T-helper 17 cell (primary cell): ENCODE measurements at places on chromosomes 5 and 9.

DNA sequence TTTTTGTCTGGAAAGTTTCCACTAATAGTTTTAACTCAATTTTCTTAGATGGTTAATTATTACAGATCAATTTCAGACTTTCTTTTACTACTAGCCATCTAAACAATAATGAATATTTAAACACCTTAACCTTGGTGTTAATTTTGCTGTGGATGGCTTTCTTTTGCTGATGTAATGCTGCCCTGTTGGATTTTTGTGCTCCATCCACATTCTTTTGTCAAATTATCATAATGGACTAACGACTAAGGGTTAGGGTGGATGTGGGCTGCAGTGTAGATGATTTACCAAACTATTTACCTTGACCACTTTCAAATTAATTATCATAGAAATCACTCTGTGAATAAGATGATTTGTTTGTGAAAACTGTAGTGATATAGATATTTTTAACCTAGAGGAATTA is 15.6 kb upstream of the TMEM38B start:
- no peak for DNase-seq

DNA sequence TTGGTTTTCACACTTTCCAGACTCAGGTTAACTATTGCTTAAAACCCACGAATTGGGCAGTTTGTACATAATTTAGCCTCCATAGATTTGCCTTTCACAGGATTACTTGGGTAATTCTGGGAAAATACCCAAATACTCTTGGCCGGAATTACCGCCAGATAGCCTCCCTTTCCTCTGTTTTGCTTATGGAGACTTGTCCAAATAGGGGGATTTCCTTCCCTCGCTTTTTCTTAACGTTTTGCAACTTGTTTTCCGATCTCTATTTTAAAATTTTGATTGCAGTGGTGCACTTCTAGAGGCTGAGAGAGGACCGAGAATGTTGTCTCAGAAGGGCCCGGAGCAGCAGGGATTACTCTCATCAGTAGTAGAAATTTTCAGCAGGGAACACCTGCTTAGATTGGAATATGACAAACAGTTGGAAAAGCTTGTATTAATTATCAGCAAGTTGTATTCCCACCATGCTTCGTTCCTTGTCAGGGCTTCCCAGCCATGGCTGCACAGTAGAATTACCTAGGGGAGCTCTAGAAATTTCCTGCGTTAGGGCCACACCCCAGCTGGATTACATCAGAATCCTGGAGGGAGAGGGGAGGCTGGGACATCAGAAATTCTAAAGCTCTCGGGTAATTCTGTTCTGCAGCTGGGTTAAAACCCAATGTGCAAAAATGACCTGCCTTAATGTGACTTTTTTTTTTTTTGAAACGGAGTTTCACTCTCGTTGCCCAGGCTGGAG is 329.1 kb downstream of the SH3GL2 start:
- no peak for DNase-seq

- DNase-seq = peak; percentile 66
These were observed 14.1 kb downstream of the SEMA4D start for GRCh38 chr9:89483592-89484474.

- no peak for DNase-seq
These were observed 287.3 kb downstream of the EBF1 start for GRCh38 chr5:158812408-158812807.

GRCh38 chr5:177378884-177379883 is 5.0 kb upstream of the SLC34A1 start:
- DNase-seq = no peak

GRCh38 chr5:7845557-7845956 is 5.4 kb downstream of the CFAP90 start:
- DNase-seq = no peak

GRCh38 chr9:135302329-135303279 is 177.0 kb upstream of the PPP1R26 start:
- DNase-seq = no peak

DNA sequence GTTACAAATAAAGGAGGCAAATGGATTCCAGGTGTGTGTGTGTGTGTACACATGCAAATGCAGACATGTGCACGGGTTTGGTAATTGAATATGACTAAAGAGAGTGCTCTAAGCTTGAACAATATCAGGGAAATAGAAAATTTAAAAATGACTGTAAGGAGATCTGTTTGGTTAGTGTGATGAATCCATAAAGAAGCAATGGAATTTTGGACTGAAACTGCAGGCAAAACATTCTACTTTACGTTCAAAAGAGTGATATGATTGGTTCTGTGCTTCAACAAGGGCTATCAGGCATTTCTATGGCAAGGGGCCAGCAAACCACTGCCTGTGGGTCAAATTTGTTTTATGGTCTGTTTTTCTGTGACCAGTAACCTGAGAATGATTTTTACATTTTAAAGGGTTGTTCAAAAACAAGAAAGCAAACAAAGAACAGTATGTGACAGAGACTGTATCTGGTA is 332.8 kb upstream of the KLF9 start:
- DNase-seq = no peak

DNA sequence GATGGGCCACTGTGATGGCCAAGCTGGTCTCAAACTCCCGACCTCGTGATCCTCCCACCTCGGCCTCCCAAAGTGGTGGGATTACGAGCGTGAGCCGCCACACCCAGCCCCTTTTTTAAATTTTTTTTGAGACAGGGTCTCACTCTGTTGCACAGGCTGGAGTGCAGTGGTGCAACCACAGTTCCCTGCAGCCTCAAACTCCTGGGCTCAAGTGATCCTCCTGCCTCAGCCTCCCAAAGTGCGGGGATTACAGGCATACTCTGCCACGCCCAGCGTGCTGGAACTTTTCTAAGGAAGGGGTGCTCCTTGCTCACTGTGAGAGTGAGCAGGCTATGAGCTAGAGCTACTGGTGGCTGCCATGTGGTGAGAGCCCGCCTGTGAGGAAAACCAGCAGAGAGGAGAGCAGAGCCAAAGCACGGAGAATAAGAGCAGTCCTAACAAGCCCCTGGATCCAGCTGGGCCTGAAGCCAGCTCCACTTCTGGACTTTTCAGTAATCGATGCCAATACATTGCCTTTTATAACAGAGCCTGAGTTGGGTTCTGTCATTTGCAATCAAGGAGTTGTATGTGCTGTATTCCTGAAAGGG is 75.5 kb upstream of the UNC5A start:
- DNase-seq = no peak

DNA sequence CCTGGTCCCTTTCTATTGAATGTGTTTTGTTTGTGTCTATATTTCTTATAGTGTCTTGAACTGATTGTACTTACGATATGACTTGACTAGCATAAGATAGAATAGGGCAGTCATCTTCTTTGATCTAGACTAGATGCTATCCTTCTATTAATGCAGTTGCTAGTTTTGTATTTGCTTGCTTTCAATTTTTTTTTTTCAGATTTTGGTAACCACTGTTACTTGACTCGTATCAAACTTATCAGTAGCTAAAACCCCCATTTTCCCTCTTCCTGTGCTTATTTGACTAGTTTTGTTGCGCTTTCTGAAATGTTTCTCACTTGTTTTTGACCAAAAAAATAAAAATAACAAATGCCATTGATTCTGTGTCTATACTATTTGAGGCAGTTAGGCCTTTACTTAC is 69.0 kb upstream of the CDKN2B start:
- DNase-seq = no peak

DNA sequence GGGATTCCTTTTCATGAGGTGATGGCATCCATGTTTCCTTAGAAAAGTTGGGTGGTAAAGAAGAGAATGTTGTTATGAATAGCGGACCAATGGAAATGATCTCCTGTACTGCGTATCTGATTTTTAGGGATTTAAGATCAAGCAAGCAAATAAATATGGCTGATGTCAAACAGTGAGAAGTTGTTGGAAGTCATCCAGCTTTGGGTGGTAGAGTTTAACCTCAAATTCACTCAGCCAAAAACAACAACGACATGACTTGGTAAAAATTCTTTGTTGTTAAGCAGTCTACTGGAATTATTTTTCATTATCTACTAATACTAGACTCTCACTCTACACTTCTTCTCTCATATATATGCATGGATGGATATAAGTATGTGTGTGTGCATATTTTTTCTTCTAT is 426.5 kb downstream of the CTNND2 start:
- DNase-seq = no peak

DNA sequence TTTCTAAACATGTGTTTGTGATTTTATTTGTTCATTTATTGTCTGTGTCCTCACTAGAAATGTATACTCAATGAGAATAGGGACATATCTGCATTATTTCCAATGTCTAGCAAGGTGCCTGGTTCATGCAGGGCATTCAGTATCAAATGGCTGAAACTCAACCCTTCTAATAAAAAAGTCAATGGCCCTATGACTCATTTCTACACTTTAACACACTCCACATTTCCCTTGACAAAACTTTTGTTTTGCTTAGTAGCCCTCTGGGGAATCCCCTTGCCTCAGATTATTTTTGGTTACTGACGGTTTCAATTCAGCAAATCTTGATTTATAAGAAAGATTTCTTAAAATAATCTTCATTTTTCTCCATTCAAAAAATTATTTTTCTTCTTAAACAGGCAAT is 206.0 kb upstream of the DMRTA1 start:
- DNase-seq = no peak

GRCh38 chr5:174344335-174344734 is 298.8 kb downstream of the NSG2 start:
- no peak for DNase-seq

- no peak for DNase-seq
These were observed 174.7 kb upstream of the NREP start for GRCh38 chr5:111931655-111932054.

GRCh38 chr5:139982975-139983240 is 60.2 kb downstream of the NRG2 start:
- DNase-seq = no peak

DNA sequence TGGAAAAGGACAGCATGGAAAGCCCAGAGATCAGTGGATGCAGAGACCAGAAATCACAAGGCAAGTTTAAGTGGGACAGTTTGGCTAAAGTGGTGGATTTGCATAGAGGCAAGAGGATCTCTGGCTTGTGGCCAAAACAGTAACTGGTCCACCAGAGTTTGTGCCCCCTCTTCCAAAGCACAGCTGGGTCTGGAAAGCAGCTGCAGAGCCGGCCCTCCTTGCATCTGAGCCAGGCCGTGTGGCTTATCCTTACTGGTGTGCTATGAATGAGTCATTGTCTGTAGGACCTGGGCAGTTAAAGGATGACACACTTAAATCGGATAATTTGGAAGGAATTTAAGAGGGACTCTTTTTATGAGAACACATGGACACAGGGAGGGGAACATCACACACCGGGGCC is 146.6 kb downstream of the PIP5K1B start:
- DNase-seq = no peak

- DNase-seq = peak; percentile 20
These were observed 795 bp upstream of the PJA2 start for GRCh38 chr5:109410389-109411148.

DNA sequence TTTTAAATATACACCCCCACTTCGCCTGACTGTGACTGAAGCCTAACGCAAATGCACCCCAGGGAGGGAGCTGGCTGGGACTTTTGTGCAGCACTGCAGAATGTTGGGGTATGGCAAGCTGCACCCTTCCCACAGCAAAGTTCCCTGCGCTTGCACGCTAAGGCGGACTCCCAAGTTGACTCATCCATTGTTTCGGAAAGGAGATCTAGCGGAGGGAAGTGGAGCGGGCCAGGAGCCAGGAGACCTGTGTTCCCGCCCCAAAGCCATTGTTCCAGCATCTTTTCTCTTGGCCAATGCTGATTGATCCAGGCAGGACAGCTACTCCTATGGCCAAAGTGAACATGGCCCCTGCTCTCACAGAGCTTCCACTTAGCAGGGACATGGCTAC is 202.9 kb downstream of the AOPEP start:
- no peak for DNase-seq

GRCh38 chr9:125821078-125821477 is 73.9 kb downstream of the PBX3 start:
- DNase-seq = no peak

DNA sequence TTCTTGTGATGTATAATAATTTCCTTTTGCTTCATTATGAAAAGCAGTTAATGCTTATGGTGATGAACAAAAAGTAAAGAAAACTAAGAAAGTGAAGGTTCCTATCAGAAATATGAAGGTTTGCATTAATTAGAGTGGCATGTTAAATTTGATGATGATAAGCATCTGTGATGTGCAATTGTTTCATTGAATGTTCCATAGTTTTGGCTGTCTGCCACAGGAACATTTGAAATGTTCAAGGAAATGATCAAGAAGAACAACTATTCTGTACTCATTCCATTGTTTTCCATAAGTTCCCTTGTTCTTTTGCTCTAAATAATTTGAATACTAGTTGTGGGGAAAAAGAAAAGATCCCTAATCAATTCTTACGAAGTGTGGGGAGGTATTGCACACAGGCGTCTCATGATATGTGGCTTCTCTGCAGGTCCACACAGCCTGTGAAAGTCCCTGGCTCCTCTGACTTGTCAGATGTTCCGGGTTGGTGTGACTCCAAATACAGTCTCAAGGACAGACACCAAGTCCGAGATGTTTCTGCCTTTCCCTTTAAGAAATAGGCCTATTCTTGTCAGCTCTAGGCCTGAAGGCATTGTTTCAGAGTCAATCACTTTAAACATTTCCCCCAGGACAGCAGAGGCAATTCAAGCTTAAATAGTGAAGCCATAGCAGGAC is 152.6 kb upstream of the MAST4 start:
- DNase-seq = no peak

GRCh38 chr5:130541617-130542221 is 623.3 kb downstream of the HINT1 start:
- no peak for DNase-seq

- DNase-seq = no peak
These were observed 28.0 kb upstream of the SLC2A8 start for GRCh38 chr9:127368852-127369402.

GRCh38 chr5:75610201-75610600 is 1.1 kb upstream of the ANKDD1B start:
- DNase-seq = no peak

- no peak for DNase-seq
These were observed 104.7 kb downstream of the EFNA5 start for GRCh38 chr5:107565791-107566767.

DNA sequence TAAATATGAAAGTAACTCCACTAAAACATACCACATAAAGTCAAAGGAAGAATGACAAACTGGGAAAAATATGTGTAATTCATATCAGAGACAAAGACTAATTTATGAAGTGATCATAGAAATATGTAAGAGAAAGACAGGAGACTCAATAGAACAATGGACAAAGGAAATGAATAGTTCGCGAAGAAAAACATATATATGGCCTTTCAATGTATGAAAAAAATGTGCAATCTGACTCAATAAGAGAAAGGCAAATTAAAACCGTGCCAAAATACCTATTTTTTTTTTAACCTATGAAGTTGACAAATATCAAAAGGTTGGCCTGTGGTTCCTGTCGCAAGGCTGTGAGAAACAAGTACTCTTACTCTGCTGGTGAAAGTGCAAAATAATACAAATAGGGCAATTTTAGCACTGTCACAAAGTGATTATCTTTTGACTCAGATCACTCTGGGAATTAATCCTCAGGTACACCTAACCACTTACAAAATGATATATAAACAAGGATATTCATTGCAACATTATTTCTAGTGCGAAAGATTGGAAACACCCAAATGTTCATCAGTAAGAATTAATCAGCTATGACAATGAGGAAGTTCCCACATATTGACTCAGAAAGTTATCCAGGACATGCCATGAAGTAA is 3.7 kb downstream of the C9 start:
- DNase-seq = no peak

- DNase-seq = no peak
These were observed 102.9 kb downstream of the GCNT1 start for GRCh38 chr9:76561900-76562299.
